Mesothelial cell of epicardium (in vitro differentiated cells): ENCODE measurements at places on chromosomes 7 and 10.

DNA sequence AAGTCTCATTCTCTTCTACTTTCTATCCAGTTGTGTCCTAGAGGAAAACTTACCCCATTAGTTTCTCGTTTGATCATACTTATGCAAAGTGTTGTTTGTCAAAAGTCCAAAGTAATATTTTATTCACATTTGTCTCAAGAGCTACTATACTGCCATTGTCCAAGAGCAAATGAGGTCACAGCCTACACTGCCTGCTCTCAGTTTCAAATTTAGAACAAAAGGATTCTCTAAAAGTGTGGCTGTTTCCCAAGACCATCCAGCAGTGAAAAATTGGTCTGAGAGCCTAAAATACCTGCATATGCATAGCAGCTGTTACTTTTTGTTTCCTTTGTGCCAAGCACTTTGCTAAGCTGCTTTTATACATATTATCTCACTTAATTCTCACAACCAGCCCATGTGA is 439.5 kb upstream of the NFE2L3 start:
- H3K36me3 ChIP-seq, result no peaks in the 10 kb centered on the region
- peaks cover 38% of the 10 kb centered on the region for H3K4me1 ChIP-seq
- peaks cover 2% of the 10 kb centered on the region for H3K27me3 ChIP-seq
- no peak for DNase-seq

DNA sequence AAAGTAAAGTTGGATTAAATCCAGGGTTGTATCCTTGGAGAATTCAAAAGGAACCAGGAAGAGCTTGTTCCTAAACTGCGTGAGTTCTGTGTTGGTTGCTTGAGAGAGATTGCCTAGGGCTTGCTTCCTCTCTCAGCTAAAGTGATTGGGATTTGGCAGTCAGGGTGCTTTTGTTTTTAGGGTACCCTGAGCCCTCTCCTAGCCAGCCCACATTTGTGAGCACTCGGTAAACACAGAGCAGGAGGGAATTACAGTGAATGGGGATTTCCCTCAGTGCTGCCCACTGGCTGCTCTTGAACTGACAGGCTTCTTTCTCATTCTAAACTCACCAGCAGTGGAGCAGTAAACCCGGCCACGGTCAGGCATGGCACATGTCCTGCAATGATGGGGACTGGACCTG is 146.9 kb downstream of the TPST1 start:
- no peak for DNase-seq

DNA sequence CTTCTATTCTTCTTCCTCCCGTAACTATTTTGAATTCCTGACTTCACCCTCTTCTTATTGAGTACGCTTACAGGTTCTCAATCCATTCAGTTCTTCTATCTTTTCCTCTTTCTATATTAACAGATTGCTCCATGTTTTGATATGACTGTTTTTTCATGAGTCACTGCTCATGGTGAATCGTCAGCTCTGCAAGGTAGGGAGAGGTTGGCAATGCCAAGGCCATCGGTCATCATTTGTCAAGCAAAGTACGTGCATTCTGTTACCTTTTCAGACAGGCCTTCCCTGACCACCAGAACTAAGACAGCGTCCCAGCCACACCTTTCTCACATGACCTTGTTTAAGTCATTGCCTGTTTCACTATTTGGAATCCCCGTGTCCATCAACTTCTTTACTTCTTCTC is 1001.9 kb upstream of the SORCS1 start:
- no peak overlapping the region for H3K4me3 ChIP-seq
- DNase-seq, result no peak
- no peaks in the 10 kb centered on the region for H3K4me1 ChIP-seq
- H3K36me3 ChIP-seq, result no peaks in the 10 kb centered on the region

DNA sequence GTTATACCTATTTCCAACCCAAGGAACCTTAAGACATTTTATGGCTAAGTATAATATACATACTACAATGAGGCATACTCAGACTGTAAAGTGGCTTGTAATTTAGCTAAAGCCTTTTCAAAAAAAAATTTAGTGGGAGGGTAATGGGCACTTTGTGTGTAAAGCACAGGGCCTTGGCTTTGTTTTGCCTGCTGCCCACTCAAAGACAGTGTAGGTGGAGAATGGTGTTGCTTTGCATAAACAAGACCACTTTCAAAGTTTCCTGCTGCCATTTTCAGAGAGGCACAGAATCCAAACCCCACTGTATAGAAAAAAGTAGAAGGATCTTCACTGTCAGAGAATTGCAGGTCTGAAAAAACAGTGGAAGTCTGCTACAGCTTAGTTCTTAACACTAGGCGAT is 21.2 kb upstream of the SLC35B4 start:
- H3K27ac ChIP-seq, result no peak overlapping the region
- H3K27me3 ChIP-seq, result peaks cover 15% of the 10 kb centered on the region
- H3K4me1 ChIP-seq, result no peaks in the 10 kb centered on the region
- no peak for DNase-seq
- no peak overlapping the region for H3K4me3 ChIP-seq
- H3K36me3 ChIP-seq, result no peaks in the 10 kb centered on the region

DNA sequence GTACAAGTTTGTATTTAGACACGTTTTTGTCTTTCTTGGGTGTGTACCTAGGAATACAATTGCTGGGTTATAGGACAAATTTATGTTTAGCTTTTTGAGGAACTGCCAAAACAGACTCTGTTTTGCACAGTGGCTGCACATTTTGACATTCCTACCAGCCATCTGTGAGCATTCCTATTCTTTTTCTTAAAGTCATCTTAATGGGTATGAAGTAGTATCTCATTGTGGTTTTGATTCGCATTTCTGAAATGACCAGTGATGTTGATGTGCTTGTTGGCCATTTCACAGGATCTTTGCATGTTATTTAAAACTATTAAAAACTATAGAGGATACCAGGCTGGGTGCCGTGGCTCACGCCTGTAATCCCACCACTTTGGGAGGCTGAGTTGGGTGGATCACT is 32.6 kb upstream of the IL15RA start:
- no peak for DNase-seq
- no peaks in the 10 kb centered on the region for H3K4me1 ChIP-seq
- H3K27me3 ChIP-seq, result peaks cover 19% of the 10 kb centered on the region
- no peak overlapping the region for H3K4me3 ChIP-seq

- peak overlapping the region; percentile 77 for H3K27ac ChIP-seq
- peaks cover 64% of the 10 kb centered on the region for H3K36me3 ChIP-seq
- no peak overlapping the region for H3K4me3 ChIP-seq
- no peak for DNase-seq
- no peaks in the 10 kb centered on the region for H3K27me3 ChIP-seq
- H3K4me1 ChIP-seq, result peaks cover 47% of the 10 kb centered on the region
These were observed 155.9 kb downstream of the ARID5B start for GRCh38 chr10:62057359-62057758.

GRCh38 chr7:79612022-79612421 is 158.6 kb upstream of the MAGI2 start:
- no peaks in the 10 kb centered on the region for H3K36me3 ChIP-seq
- DNase-seq, result no peak
- no peak overlapping the region for H3K4me3 ChIP-seq
- no peak overlapping the region for H3K27ac ChIP-seq
- H3K27me3 ChIP-seq, result no peaks in the 10 kb centered on the region
- H3K4me1 ChIP-seq, result peaks cover 10% of the 10 kb centered on the region

GRCh38 chr10:29482591-29483431 is 152.0 kb downstream of the SVIL start:
- no peaks in the 10 kb centered on the region for H3K27me3 ChIP-seq
- peaks cover 32% of the 10 kb centered on the region for H3K36me3 ChIP-seq
- peak overlapping the region; percentile 76 for H3K27ac ChIP-seq
- DNase-seq, result no peak
- H3K4me1 ChIP-seq, result peaks cover 21% of the 10 kb centered on the region

DNA sequence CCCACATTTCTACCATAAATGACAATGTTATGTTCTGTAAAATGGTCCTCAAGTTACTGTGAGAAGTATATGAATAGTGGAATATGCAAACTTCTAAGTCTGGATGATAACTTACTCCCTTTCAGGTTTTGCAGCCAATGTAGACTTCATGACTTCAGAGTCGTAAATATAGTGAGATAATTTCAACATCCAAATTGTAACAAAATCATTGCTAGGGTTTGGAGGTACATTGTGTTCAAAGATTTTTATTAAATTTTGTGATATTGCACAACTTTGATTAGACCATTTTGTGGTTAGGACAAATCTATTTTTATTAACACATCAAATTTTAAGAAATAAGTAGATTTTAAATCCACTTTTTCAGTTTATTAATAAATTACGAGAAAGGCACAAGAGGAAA is 270.3 kb downstream of the RNLS start:
- no peak overlapping the region for H3K4me3 ChIP-seq
- H3K4me1 ChIP-seq, result peaks cover 5% of the 10 kb centered on the region
- no peaks in the 10 kb centered on the region for H3K27me3 ChIP-seq
- DNase-seq, result no peak
- H3K36me3 ChIP-seq, result peaks cover 3% of the 10 kb centered on the region

DNA sequence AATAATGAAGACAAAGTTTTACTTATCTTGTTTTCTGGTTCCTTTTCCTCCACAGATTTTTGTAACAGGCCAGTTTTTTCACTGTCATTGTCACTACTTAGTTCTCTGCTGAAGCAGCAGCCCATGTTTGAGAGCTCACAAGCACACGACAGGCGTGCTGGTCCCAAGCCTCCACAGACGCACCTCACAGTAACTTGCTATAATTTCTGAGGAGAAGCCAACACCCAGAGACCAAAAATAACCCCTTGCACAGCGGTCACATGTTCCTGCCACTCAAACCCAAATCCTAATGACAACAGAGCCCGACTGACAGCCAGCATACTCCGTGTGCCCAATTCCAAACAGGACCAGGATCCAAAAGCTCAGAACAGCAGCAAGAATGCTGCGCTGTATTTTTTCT is 58.5 kb downstream of the LARP4B start:
- no peak for DNase-seq
- no peak overlapping the region for H3K27ac ChIP-seq
- no peak overlapping the region for H3K4me3 ChIP-seq
- H3K4me1 ChIP-seq, result no peaks in the 10 kb centered on the region
- H3K27me3 ChIP-seq, result no peaks in the 10 kb centered on the region

DNA sequence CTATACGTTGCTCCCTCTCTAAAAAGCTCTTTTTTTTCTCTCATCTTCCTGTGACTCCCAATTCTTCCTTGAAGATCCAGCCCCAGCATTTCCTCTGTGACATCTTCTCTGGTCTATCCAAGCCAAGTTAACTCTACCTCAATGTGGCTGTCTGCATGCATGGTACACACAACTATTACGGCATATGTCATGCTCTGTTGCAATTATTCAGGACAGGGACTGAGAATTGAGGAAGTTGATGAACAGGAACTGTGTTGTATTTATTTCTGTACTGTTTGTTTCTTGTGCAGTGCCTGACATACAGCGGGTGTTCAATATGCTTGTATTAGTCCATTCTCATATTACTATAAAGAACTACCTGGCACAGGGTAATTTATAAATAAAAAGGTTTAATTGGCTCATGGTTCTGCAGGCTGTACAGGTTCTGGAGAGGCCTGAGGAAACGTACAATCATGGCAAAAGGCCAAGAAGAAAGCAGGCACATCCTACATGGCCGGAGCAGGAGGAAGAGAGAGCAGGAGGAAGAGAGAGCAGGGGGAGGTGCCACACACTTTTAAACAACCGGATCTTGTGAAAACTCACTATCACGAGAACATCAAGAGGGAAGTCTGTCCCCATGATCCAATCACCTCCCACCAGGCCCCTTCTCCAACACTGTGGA is 6.3 kb downstream of the TRPV5 start:
- H3K27me3 ChIP-seq, result no peaks in the 10 kb centered on the region
- H3K27ac ChIP-seq, result no peak overlapping the region
- DNase-seq, result no peak
- H3K36me3 ChIP-seq, result no peaks in the 10 kb centered on the region

GRCh38 chr10:115937768-115938056 is 335.3 kb downstream of the GFRA1 start:
- no peak overlapping the region for H3K4me3 ChIP-seq
- no peaks in the 10 kb centered on the region for H3K36me3 ChIP-seq
- H3K27ac ChIP-seq, result peak overlapping the region; percentile 67

DNA sequence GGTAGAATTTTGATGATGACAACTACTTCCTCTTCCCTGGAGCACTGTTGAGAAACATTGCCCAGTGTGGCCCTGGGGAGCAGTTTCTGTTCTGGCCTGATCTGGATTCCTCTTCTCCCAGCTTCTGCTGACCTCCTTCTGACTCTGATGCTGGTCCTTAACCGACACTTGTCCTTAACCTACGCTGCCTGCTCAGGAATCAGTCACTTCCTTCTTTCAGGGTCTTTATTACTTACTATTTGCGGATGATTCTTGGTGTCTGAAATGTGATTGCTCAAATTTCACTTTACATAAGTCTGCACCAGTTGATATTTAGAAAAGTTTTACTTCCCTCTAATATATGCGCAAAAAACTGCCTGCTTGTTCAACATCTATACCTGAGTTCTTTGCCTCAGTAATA is 164.1 kb downstream of the PTEN start:
- no peaks in the 10 kb centered on the region for H3K27me3 ChIP-seq
- DNase-seq, result no peak

DNA sequence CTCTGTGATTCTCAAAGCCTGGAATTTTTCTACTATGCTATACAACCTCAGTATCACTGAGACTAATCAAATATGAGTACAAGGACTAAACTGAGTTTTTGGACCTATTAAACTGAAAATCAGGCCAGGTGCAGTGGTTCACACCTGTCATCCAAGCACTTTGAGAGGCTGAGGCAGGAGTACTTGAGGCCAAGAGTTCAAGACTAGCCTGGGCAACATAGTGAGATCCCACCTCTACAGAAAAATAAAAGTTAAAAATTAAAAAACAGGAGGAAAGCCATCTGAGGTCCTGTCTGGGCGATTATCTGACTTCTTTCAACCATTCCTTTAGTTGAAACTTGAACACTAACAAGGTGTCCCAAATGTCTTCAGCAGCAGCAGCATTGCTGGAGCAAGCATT is 7.0 kb downstream of the XRCC2 start:
- H3K27me3 ChIP-seq, result no peaks in the 10 kb centered on the region
- no peak for DNase-seq
- peaks cover 4% of the 10 kb centered on the region for H3K4me1 ChIP-seq
- no peak overlapping the region for H3K27ac ChIP-seq

DNA sequence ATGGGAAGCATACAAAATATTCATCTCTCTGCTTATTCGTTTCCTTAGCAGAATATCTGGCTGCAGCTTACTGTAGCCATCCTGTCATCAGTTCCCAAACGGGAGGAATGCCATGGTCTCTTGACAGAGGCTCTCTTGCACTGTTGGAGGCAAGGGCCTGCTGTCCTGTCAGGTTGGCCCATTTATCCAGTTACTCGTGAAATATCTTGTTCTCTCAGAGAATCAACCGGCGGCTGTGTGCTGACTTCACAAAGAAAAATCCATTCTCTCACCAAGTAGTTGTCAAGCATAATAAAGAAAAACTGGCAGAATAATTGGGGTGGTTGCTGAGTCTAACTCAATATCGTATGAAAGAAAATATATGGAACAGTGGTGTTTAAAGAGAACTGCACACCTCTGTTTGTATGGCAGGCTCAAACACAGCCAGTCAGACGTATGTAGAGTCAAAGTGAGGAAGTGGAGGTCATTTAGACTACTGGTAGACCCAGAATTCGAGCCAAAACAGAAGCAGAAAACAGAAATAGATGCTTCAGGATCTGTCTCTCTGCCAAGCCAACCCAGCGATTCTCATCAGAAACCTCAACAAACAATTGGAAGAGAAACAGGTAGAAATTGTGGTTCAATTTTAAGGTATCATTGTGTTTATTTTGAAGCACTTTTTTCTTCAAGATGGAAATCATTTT is 349.2 kb upstream of the PRKCQ start:
- no peak overlapping the region for H3K4me3 ChIP-seq
- no peak overlapping the region for H3K27ac ChIP-seq
- no peak for DNase-seq
- H3K36me3 ChIP-seq, result no peaks in the 10 kb centered on the region
- H3K4me1 ChIP-seq, result peaks cover 2% of the 10 kb centered on the region
